Stimulated activated CD4-positive, alpha-beta T cell treated with anti-CD3 and anti-CD28 coated beads, TNF-alpha, amount 100 ng/mL, for 1 hour (primary cell): ENCODE measurements at places on chromosomes 1 and 21.

DNA sequence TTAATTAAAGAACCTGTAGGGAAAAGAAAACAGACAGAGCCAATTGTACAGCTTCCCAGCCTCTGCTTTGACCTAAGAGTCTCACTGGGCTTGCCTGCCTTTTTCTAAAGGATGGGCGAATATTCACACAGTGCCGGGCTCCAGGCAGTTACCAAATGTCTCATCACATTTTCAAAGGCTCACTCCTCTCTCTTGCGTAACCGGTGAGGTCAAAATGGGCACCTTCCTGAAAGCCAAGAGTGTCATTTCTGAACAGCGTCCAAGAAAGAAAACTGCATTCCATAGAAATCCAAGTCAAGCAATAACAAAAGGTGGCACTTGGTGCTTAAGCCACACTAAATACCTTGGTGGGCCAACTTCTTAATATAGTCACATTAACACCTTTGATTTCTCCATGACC is 710 bp upstream of the PALMD start:
- DNase-seq: no peak

GRCh38 chr1:68278221-68278620 is 45.9 kb upstream of the WLS start:
- DNase-seq: no peak

- DNase-seq: no peak
These were observed 34.1 kb upstream of the DIP2A start for GRCh38 chr21:46424621-46425020.

DNA sequence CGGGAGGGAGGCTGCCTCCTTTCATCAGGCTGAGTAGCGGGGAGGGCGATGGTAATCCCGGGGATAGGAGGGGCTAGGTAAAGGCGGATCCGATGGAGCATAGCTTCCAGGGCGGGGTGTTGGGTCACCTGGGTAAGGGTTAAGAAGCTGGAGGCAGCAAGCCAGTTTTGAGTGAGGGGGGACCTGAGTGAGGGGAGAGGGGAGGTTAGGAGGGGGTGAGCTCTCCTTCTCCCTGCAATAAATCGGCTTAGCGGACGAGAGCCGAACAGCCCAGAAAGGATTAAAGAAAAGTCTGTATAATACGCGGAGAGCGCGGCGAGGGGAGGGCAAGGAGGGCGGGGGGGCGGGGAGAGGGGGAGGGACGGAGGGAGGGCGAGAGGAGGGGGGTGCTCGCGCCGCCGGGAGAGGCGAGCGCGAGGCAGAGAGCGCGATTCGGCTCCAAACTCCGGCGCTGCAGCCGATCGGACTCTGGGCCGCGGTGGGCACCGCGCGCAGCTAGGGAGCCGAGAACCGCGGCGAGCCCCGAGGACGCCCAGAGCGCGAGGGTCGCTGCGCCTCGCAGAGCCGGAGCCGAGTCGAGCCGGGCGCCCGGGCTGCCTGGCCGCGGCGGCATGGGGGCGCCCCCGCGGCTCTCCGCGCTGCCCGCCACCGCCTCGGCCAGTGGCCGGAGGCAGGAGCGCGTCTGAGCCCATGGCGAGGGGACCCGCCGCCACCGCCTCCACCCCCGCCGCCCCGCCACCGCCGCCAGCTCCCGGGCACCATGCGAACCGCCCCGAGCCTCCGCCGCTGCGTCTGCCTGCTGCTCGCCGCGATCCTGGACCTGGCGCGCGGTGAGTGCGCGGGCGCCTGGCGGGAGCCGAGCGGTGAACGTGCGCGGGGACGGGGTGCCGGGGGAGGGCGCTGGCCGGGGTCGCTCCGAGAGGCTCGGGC is at the start of gene IGSF21:
Gene IGSF21 (plus strand): TSS at position 430 of the 930 bp plus-strand sequence. CDS start 331 bp downstream, at position 761.
- DNase-seq: no peak

GRCh38 chr1:213821175-213821942 is 166.4 kb upstream of the PROX1 start:
- DNase-seq: no peak
